T-helper 17 cell (primary cell): ENCODE measurements at places on chromosomes 1 and 21.

- DNase-seq, result no peak
These were observed 1016.1 kb downstream of the KCNT2 start for GRCh38 chr1:195591917-195592672.

DNA sequence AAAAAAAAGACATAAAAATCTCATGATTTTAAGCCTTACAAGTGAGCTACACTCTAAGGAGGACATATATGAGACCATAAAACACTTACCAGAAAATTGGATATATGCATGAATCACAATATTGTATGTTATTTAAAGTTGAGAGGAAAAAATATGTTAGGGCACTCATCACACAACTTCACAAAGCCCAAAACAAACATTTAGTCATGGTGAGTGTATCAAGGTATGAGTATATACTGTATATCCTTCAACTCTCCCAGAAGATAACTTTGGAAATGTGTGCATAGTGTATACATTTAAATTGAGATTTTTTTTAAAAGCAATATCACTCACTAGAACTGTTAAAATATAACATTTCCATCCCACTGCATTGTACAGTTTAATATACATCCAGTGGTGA, 259.3 kb downstream of the SRGAP2C start:
- no peak for DNase-seq

- DNase-seq, result no peak
These were observed 74.2 kb downstream of the PTPN14 start for GRCh38 chr1:214476986-214477870.

DNA sequence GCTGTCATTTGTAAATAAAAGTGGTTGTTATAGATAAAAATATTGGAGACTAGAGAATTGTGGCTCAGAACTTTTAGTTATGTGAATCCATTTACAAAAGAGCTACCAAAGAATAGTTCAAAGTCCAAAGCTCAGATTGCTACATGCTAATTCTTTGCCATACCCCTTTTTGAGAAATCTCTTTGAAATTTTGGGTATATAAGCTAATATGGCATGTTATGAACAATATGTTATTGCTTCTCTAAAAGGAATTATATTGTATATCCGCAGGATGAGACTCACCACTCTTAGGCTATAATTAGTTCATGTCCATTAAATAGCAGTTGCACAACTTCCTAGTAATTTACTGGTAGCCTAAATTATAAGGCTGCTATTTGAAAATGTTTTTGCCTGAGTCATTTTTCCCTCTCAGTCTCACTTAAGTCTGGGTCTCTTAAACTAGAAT, 178.0 kb downstream of the ZNF281 start:
- no peak for DNase-seq

DNA sequence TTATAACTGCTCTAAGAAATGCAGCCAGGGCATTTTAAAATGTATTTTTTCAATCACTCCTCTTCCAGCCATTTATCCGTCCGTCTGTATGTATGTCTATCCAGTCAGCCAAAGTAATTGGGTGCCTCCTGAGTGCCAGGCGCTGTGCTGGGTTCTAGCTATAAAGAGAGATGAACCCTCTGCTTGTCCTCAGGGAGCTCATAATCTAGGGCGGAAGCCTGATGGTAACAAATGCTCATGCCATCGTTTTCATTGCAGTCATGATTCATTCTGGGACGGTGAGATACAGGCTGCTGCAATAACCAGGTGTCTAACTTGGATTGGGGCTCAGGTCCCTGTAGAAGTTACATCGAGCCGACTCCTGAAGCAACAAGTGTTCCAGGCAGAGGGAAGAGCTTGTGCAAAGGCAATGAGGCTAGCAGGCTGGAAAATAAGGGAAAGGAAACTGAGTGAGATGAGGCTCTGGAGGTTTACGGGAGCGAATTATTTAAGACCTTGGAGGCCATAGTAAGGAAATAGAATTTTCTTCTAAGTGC, 11.6 kb downstream of the IFI6 start:
- no peak for DNase-seq

GRCh38 chr1:3940754-3941345, 40.8 kb upstream of the C1orf174 start:
- no peak for DNase-seq

- DNase-seq, result no peak
These were observed 32.3 kb downstream of the TBX19 start for GRCh38 chr1:168312718-168313604.

- no peak for DNase-seq
These were observed 69.9 kb upstream of the DR1 start for GRCh38 chr1:93275634-93276295.

DNA sequence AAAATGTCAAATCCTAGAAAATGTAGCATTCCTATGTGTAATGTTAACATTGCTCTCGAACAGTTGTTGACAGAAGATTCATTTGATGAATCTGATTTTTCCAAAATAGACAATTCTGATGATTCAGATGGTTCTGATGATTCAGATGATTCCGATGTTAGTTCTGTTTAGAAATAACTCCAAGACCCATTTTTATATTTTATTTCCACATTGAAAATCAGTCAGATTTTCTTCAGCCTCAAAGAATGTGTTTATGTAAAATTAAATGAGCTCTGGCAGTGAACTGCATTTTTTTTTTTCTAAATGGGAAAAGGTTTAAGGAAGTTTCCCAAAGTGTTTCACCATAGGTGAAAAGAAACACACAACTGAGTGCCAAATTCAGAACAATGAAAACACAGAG, 136.5 kb downstream of the TSEN15 start:
- no peak for DNase-seq

GRCh38 chr1:88537787-88538186, 146.3 kb upstream of the PKN2 start:
- no peak for DNase-seq

DNA sequence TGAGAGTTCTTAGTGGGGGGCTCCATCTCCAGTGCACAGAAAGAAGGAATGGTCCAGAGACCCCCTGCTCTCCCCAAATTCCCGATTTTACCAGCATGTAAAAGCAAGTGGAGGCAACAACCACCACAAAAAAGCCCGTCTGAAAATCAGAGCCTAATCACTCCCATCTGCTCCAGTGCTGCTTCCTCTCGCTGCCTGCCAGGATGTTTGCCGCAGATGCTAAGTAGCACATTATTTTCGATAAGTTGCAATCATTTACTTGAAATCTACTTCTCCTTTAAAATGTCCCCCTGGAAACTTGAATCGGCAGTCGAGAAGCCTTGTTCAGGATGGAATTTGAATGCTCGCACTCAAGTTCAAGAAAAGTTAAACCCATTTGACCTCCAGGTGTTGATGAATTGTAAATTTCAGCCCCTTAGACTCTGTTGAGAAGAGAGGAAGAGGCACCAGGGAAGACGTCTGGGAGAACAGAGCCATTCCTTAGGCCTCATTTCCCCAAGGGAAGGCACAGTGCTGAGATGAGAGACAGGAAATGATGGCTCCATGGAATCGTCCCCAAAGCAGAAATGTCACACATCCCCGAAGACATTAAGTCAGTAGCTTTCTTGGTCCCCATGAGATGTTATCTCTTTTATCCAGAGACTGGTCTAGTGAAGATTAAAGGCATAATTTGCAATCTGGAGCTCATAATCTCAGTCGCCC, 221.3 kb downstream of the PBX1 start:
- DNase-seq, result no peak
